ENCODE measurements at places on chromosomes 7 and 10.

DNA sequence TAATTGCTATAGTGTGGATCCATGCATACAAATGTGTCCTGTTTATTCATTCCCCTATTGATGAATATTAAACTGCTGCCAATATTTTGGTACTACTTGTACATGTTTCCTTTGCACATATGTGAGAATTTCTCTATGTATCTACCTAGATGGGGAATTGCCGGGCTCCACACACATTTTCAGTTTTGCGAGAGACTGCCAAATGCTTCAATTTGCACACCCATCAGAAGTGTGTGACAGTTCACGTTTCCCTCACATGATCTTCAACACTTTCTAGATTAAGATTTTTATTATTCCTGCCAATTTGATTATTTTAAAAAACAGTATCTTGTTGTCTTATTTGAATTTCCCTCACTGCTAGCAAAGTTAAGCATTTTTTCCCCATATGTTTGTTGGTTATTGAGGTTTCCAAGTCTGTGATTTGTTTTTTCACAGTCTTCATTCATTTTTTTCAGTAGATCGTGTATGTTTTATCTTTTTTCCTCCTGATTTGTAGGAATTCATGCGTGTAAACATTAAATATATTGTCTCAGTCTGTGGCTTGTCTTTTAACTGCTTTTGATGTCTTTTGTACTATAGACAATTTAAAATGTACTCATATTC, 2.4 kb upstream of the KLF14 start:
- DNase-seq = no peak

DNA sequence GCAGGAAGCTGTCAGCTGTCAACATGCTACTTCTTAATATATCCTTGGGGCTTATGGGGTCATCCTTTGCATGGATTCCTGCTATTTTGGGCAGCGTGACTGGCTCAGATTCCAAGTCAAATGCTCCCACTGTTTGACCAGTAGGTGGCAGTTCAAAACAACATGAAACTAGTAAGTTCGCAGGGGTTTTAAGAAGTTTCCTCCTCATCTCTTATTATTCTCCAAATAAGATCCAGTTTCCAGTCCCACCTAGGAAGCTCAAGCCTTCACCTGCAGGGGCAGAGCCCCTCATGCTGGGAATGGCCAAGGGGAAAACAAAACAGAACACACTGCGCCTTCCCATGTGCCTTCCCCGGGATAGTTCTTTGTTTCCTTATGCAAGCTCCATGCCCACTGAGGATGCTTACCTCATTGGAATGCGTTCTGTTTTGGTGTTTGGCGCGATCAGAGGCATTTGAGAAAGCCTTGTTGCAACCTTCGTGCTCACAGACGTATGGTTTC, 259.8 kb downstream of the GLI3 start:
- no peak for DNase-seq

DNA sequence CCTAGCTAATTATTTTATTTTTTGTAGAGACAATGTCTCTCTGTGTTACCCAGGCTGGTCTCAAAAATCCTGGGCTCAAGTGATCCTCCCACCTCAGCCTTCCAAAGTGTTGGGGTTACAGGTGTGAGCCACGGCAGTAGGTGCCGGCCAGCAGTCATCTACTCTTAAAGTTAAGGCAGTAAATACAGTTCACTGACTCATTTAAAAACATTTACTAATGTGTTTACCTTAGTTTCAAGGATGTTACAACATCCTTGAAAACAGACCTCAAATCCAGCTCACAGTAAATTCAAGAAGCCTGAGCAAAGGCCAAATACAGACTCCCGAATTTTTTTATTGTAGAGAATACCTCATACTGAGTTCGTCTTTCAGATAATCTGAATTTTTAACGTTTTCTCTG, 29.6 kb upstream of the ABCB4 start:
- DNase-seq = no peak

- no peak for DNase-seq
These were observed 569 bp downstream of the CAV1 start for GRCh38 chr7:116525298-116525912.

DNA sequence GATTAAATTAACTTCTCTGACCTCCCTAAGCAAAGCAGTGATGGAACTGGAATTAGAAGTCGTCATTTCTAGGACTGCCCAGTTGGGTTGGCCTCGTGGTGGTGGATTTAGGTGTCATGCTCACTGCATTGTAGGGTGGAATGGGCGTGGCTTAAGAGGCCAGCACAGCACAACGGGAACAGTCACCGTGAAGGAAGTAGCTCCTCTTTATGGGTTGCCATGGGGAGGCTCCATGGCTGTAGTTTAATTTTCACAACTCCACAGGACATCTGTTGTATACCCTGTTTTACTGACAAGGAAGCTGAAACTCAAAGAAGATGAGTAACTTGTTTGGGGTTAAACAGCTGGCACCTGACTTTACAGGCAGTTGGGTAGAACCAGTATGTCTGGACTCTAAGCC, 208.3 kb downstream of the CELF2 start:
- peak; percentile 34 for DNase-seq

DNA sequence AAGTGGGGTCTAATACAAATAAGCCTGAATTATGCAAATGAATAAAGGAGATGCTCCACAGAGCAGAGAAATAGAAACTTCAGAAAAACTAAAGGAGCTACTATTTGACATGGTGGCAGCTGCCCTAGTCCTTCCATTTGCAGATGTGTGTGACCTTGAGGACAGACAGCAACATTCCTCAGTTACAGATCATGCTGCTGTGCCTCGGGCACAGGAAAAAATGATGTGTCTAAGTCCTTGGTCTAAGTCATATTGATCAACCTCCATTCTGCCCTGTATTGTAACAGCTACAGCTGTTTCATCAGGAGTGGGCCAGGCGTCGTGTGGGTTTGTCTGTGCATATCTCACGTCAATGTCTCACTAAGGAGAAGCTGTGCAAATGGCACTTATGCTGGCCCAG, 710.4 kb downstream of the TNS3 start:
- no peak for DNase-seq

DNA sequence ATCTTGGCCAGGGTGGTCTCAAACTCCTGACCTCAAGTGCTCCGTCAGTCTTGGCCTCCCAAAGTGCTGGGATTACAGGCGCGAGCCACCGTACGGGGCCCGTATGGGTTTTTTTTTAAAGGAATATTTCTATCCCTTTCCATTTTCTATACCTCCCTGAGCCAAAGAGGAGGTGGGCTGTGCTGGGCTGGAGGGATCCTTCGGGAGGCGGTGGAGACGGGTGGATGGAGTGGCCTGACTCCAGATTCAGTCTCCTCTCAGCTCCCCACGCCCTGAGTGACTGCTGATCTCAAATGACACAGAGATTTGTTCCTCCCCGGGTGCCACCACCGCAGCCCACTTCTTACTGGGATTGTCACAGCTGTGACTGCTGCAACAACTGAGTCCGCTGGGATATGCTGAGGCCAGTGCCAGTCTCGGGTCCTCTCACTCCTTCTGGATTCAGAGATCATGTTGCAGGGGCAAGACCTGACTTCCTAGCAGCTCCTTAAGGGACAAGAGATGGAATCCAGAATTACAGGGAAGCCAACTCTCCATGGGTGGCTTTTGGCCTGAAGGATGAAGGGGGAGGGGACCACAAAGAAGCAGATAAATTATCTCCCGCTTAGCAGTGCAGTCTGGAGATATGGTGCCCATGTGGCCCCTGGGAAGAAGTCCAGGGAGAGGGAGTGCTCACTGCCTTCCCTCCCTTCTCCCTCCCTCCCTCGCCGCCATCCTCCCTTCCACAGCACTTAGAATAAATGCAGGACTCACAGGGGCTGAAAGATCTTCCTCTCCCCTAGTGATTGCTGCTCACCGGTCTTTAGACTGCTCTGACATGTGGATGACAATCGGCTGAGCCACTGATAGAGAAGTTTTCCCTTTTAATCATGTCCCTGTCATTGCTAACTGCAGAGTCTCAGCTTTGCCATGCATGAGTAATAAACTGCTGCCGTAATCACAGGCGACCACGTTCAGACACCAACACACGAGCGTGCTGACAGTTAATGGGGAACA, 14.3 kb downstream of the GALNT17 start:
- DNase-seq = no peak

GRCh38 chr7:4225361-4225771, 456.7 kb upstream of the FOXK1 start:
- DNase-seq = no peak

DNA sequence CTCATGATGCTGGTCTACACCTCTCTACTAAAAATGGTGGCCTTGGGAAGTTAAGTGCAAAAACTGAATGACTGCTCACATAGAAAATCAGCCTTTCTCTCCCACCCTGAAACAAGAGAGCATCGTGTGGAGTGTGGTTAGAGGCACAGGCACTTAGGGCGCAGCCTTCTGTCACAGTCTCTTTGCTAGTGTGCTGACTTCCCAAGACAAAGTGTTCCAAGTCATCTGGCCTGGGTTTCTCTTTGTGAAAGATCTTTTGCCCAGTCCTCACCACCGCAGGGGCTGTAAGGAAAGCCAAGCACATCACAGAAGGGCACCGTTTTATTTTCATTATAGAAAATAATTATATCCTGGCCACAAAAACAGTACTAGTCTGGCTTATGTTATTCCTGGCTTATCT, 12.5 kb downstream of the STN1 start:
- DNase-seq = no peak

DNA sequence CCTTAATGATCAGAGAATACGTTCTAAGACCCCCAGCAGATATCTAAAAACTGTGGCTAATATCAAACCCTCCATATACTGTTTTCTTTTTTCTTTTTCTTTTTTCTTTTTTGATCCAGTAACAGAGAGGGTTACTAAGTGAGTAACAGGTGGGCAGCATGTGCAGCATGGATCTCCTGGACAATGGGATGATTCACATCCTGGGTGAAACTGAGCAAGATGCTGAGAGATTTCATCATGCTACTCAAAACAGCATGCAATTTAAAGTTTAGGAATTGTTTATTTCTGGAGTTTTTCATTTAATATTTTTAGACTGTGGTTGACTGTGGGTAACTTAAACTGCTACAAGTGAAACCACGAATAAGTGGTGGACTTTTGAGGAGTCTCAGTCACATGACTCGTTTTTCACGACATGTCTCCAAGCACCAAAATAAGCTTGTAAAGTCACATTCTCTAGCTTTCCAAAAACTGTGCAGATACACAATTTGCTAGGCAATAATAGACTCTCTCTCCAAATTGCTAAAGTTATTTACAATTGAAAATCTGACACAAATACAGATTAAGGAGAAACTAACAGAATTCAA, 716.2 kb downstream of the NXPH1 start:
- no peak for DNase-seq

- no peak for DNase-seq
These were observed 4.8 kb upstream of the BMPER start for GRCh38 chr7:33900501-33900900.

- no peak for DNase-seq
These were observed 20.2 kb upstream of the ASL start for GRCh38 chr7:66055321-66055956.

- no peak for DNase-seq
These were observed 13.4 kb downstream of the USP54 start for GRCh38 chr10:73577788-73578187.

- DNase-seq = no peak
These were observed 263.6 kb upstream of the ZMIZ1 start for GRCh38 chr10:78805176-78805575.

DNA sequence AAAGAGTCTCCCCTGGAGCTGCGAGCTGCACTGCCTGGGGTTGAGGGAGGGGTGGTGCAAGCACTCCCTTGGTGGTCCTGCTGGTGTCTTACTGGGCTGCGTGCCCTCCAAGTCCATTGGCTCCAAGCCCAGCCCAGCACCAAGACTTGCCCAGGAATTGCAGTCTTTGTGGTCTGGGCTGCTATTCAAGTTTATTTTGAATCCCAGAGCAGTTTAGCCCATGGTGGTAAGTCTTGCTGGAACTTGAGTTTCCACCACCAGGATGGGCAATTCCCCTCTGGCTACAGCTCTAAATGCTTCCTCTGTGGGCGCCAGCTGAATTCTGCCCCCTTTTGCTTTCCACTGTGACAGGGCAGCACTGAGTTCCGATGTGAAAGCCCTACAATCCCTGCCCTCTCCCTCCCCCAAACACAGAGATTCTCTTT, 25.1 kb downstream of the GALNT11 start:
- no peak for DNase-seq

GRCh38 chr10:97904018-97904381, 54.4 kb downstream of the GOLGA7B start:
- DNase-seq = no peak

DNA sequence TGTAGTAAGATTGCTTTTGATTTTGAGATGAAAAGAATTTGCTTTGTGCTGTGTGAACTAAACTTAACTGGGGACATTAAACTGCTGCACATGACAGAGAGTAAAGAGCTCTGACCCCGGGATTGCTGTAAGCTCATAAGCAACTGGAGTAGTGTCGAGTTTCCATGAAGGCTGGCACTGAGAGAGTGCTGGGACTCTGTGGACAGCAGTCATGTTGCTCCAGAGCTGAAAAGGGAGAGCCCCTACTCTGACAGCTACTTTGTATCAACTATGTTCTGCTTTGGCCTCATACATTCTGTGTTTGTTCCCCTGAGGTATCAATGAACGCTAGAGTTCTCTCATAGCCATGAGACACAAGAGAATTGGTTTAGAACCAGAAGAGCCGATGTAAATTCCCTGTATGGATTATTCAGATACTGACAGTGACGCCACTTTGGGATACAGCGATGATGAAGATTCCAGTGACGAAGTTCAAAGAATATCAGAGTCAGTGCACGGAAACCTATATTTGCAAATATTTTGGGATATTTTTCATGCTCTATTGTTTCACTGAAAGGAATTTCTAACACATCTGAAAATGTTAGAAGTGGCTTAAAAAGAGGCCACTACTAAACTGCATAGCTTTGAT, 185.9 kb upstream of the DKK1 start:
- DNase-seq = no peak

GRCh38 chr10:61897671-61898434, 3.6 kb upstream of the ARID5B start:
- DNase-seq = no peak

DNA sequence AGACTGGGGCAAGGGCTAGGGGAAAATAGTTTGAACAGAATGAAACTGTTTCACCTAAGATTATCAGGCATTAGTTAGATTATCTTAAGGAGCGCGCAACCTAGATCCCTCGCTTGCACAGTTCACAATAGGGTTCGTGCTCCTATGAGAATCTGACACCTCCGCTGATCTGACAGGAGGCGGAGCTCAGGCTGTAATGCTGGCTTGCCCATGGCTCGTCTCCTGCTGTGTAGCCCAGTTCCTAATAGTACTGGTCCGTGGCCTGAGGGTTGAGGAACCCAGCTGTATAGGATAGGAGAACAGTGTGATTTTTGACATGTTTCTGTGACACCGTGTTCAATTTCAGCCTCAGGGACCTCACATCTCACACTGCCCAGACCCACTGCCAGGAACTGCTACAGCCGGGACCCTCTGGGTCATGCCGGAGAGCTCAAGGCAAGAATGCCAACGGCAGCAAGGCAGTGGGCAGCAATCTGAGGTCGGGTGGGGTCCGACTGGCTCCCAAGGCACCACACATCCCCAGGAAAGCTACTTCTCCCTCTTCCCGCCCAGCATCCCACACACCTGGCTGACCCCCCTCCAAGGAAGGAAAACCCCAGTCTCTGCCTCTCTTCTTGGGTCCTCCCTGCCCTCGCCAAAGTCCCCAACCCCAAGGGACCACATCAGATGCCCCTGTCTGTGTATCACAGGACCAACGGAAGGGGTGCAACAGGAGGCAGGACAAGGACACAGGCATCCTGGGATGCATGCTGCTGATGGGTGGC, 31.7 kb downstream of the CAMK2B start:
- DNase-seq = no peak

- DNase-seq = no peak
These were observed 10.6 kb downstream of the ZYX start for GRCh38 chr7:143391462-143392404.

GRCh38 chr10:121076776-121077715, 225.9 kb downstream of the WDR11 start:
- DNase-seq = no peak

GRCh38 chr7:79175374-79175773, 278.1 kb downstream of the MAGI2 start:
- no peak for DNase-seq

- no peak for DNase-seq
These were observed 18.8 kb upstream of the MET start for GRCh38 chr7:116653204-116653603.
